Left forelimb (tissue), 1 donor: ENCODE measurements at places on chromosomes 1 and 21.

DNA sequence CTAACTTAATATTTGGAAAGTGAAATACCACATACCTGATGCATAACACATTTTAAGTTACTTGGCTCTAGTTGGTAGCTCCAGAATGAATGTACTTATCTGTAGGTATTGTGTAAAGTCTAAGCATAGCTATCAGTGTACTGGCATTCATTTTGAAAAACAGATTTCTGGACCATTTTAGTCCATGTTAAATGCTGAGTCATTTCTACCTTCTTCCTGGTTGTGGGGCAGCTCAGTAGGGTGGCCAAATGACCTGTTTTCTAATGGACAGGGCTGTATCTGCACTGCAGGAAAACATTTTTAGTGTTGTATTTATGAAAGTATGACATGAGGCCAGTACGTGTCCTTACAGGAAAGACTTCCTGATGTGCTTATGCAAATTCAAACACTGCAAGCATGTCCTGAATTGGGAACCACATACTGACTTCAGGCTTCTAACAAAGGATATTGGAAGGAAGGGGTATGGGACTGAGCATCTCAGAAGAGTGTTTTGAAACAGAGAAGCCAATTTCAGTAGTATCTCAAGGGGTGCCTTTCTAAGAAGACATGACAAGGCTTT lies 300.3 kb upstream of the B3GALT2 start:
- DNase-seq = no peak

DNA sequence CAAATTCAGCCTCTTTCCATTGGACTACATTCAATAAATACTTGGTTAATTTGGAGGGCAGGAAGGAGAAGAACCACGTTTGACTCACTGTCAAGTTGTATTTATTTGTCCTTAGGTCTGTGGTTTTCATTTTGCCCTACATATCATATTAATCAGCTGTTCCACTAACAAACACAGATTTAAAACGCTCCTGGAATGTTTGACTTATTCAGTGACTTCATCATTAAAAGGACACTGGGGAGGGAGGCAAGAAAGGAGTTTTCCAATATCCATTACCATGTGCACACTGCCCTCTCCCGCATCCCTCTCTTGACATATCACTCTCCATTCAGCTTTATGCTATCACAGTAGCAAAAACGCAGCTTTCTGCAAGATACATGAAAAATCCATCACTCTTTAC lies 98.2 kb upstream of the C1orf87 start:
- DNase-seq = no peak

DNA sequence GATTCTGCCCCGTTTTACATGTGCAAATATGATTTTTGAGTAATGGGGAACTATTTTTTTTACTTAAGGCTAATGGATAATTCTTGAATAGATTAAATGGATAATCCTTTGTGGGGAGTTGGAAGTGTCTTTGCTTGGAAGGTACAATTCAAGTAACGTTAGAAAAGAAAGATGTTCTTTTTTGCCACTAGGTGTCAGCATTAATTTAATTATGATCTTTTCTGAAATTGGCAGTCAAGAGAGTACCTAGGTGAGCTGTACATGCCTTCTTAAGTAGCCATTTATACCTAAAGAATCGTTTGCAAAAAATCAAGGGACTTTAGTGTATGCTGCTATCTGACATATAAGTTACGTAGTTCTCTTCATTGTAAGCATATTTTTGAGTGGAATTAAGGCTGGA lies 2.2 kb downstream of the FBXO28 start:
- no peak for DNase-seq

GRCh38 chr1:240174734-240175133 lies 83.1 kb downstream of the FMN2 start:
- no peak for DNase-seq

DNA sequence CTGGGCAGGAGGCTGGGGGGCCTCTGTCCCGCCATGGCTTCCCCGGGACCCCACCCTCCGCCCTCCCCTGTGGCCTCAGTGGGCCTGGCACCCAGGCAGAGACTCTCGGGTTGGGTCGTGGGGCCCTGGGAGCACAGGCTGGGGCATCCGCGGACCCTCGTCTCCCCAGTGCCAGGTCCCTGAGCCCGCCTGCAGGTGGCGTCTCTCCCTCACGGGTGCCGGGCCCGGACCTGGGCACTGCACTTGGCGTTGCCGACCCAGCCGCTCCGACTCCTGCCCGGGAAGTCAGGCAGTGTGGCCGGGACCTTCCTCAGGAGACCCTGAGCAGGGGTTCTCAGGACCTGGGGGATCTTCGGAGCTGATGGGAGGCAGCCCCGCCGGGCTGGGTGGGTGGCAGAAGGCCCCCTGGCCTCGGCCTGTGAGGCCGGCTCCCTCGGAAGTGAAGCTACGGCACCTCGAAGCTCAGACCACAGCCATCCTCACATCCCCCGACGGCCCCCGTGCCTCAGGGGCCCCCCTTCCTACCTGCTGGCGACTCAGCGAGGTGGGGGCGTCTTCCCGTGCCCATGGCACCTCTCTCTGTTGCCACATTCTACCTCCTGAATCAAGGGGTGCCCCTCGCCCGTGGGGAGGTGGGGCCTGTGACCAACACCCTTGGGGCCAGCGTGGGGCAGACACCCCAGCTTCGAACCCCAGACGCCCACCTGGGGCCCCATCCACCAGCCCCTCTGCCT lies 6.4 kb upstream of the C1orf159 start:
- peak; percentile 86 for DNase-seq

GRCh38 chr21:32747396-32747795 lies 19.6 kb upstream of the SYNJ1 start:
- DNase-seq = no peak

DNA sequence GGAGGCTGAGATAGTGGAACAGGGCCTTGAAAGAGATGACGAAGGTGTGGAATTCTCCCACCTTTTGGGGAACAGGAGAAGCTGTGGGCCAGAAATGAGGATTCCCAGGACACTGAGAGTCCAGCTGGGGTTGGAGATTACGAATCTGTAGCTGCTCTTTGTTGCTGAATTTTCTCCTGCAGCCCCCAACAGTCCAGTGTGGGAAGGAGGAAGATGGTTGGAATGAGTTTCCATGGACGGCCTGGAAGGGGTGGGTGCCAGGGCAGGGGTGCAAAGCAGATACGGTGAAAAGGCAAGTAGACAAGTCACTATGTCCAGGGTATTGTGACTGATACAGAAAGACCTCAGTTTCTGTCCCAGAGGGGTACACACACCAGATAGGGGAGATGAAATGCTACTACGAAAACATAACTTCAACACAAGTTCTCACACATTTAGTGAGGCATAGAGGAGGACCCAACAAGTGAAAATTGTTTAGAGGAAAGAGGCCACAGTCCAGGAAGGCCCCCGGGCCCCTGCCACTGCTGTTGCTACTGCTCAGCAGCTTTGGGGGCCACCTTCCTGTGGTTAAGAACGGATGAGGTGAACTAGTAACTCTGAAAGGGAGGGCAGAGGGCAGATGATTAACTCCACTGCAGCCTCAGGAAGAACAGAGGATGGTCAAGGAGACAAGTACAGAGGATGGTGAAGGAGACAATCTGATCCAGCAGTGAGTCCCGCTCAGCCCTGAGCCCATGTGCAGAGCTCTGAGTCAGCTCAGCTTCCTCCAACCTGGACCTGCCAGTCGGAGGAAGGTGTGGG lies 7.3 kb downstream of the CD244 start:
- DNase-seq = no peak

GRCh38 chr1:42153624-42154023 lies 414 bp downstream of the GUCA2B start:
- no peak for DNase-seq

- DNase-seq = no peak
These were observed 18.5 kb upstream of the SEMA4A start for GRCh38 chr1:156134716-156135435.

DNA sequence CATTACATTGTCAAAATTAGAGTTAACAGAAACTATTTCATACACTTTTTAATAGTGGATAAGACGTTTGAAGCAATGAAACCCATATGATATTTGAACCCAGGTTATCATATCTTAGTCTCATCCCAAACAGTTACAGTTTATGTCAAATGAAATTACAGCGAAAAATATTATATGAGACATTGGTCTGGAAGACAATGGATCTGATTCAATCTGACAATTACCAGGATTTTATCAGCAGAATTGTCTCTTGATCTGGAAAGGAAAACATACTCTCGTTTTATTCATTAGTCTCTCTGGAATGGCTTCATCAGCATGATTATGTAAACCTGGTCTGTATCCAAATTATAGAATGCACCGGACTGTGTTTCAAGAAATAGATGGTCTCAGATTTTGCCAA lies 818.6 kb downstream of the NCAM2 start:
- DNase-seq = no peak

DNA sequence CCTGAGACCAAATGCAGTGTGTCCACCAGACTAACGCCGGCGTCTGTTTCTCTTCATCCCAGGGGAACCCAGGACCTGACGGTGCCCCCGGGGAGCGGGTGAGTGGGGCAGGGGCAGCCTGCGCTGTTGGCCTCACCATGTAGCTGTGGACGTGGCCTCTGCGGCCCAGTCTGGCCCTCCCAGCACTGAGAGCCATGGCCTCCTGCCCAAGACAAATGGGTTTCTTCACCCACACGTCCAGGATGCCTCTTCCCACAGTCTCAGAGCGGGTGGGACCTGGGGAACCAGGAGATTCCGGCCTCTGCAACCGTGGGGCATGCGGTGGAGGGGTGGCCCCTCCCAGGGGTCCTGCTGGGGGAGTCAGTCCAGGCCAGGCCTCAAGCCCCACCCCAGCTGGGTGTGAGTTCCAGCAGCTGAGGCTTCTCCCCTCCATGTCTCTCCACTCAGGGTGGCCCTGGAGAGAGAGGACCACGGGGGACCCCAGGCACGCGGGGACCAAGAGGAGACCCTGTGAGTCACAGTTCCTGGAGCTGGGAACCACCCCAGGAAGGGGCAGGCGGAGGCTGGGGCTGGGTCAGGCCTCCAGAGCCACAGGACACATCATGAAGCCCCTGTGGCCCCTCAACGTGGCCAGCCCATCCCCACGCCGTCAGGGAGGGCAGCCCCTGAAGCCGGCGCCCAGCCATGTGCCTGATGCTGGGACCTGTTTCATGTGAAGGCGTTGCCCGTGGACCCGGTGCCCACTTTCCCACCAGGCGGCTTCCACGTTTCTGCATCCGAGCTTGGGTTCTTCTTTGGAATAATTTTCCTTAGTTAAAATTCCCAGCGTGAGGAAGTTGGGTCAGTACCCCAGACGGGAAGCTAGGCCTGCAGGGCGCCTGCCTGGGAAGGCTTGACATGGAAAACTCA lies 11.0 kb downstream of the COL6A1 start:
- peak; percentile 62 for DNase-seq

GRCh38 chr1:174157157-174157806 lies 2.0 kb upstream of the RABGAP1L start:
- no peak for DNase-seq

DNA sequence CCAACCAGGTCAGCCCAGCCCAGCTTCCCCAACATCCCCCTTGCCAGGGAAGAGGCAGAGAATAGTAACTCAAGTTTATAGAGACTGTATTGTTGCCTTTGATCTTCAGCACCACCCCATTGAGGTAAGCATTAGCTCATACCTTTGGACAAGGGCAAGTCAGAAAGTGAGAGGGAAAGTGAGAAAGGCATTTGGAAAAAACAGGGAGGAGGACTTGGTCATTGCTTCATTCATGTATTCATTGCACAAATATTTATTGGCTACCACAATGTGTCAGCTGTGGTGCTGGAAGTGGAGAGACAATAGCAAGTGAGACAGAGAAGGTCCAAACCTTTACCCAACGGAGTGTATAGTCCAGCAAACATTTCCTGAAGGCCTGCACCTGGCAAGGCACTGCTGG lies 561.2 kb downstream of the KIF26B start:
- DNase-seq = no peak

DNA sequence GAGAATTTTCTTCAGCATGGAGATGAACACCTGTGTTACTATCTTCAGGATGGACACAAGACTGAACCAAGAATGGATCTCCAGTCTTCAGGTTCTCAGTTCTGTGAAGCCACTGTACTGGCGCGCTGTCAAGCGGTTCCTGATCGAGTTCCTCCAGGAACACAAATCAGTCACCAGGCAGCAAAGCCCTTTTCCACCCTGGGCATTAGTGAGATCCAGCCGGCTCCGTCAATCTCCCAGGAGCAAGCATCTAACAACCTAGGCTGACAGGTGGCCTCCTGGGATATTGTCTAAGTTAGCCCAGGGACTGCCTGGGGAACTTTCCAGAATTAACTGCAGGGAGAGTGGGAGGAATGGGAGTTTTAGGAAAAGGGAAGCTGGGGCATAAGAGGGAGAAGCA lies 9.7 kb upstream of the IGFN1 start:
- no peak for DNase-seq

GRCh38 chr1:235749755-235750300 lies 100.2 kb upstream of the GNG4 start:
- no peak for DNase-seq

- no peak for DNase-seq
These were observed 211.1 kb downstream of the DUSP10 start for GRCh38 chr1:221530791-221531190.

GRCh38 chr1:25062621-25063255 lies 132.7 kb upstream of the RUNX3 start:
- DNase-seq = no peak

DNA sequence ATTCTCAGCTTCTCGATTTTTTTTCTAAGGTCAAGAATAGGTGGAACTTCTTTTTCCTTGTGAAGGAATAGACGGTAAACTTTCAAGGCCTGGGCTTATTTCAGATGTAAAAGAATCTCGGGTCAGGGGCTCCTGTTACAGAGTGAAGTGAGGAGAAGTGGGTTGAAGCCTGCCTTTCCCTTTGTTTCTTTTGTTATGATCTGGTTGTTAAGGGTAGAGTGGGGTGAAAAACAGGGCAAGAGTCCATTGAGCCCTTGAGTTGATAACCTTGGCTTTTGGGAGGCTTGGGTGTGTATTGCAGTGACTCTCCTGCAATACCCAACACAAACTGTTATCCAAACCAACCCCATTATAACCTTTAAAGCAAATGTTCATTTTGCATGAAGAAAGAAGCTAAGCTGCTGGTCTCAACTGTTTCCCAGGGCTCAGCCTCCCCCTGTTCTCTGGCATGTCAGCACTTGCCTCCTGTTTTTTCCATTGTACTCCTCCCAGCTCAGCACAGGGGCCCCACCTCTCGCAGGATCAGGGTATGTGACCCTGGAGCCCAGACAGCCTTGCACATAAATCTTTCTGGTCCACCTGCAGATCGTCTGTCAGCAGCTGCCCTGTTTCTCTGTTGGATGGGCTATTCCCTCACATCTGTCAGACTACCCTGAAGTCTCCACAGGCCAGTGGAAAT lies 102.4 kb downstream of the CACHD1 start:
- DNase-seq = no peak

DNA sequence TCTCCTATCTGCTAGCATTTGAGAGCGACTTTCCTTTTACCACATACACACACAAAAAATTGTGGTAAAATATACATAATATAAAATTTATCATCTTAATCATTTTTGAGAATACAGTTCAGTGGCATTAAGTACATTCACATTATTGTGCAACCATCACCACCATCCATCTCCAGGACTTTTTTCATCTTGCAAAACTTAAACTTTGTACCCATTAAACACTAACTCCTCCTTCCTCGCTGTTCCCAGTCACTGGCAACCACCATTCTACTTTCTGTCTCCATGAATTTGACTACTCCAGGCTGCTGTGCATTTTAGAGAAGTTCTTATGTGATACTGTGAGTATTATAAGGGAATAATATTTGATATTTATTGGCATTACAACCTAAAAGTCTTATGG lies 181.3 kb downstream of the C1orf21 start:
- no peak for DNase-seq
